ENCODE measurements at places on chromosomes 11 and 22. TPM values are rescaled to one million over a fixed set of nuclear protein-coding genes. Genes with fewer than 3 reads are reported as not detected.

DNA sequence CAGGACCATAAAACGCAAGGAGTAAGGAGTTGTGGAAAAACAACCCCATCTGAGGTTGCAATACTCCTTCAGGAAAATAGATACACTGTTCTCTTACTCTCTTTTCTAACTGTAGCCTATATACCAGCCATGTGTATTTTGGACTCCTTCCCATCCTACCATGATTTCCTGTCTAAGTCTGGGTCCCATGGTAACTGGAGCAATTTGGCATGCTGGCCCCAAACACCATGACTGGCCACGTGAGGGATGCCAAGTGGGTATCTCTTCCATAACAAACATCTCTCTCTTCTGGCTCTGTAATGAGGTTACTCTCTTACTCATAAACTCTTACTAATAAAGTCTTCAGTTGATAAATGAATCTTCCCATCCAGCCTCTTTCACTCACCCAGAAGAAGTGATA, 26.5 kb downstream of the ABTB2 start:
- DNase-seq: no peak

GRCh38 chr11:77063861-77064260, 2.9 kb upstream of the CAPN5 start:
- peak; percentile 38 for DNase-seq

DNA sequence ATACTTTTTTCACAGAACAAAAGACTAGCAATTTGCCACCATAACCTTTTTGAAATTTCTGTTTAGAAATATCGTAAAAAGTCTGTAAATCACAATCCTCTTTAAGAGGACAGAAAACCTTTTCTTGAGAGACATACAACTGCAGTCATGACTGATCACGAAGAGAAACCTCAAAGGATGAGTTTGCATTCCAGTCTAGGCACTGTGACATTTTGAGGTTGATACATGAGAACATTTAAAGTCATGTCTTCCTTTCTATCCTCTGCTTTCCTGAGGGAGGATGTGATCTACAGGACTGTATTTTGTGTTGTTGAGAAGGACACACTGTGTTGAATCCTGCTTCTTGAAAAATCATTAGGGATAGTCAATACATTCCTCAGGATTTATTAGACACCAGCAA, 476.7 kb upstream of the CCDC179 start:
- no peak for DNase-seq

GRCh38 chr22:33167998-33168790, 110.0 kb upstream of the SYN3 start:
- DNase-seq: no peak

DNA sequence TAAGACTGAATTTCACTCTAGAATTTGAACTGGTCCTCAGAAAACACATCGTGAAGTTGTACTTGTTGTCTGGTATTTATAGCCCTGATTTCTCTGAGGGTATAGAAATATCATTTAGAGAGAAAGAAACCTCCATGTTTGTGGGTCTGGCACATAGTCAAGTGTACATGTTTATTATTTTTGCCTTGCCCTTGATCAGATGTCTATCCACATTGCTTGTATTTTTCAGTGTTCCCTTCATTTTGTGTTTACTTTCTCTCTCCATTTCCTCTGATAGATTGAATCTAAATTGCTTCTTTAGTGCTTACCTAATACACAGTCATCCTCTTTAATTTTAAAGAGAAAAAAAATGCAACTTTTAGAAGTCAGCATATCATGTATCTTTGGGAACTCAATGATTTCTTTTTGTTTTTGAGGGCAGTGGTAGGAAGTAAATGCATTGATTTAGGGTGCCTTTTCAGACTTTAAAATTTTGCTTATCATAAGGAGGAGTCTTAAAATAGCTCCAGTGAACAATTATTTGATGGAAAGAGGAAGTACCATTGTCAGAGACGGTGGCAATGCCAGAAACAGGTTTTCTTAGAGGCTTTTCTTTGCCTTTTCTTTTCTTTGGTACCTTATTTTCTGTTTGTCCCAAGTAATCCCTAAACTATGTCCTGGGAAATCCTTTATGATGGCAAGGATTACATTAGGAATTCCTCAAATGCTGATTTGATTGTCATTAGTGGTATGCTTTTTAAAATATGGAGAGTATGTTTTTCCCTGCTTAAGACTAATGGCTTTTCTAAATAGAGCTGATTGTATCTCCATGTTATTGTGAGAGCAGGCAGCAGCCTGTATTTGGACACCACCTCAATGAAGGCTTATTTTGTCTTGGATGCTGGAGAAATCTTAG, 29.8 kb upstream of the TECTA start:
- no peak for DNase-seq

- no peak for DNase-seq
These were observed 123.6 kb upstream of the CADM1 start for GRCh38 chr11:115627666-115628460.

GRCh38 chr11:69402251-69402887, 79.1 kb upstream of the LINC01488 start:
- peak; percentile 56 for DNase-seq

- DNase-seq: no peak
These were observed 103.2 kb downstream of the XKR3 start for GRCh38 chr22:16721961-16722360.

- peak; percentile 87 for DNase-seq
These were observed 41.3 kb downstream of the LRRC32 start for GRCh38 chr11:76629116-76629852.

DNA sequence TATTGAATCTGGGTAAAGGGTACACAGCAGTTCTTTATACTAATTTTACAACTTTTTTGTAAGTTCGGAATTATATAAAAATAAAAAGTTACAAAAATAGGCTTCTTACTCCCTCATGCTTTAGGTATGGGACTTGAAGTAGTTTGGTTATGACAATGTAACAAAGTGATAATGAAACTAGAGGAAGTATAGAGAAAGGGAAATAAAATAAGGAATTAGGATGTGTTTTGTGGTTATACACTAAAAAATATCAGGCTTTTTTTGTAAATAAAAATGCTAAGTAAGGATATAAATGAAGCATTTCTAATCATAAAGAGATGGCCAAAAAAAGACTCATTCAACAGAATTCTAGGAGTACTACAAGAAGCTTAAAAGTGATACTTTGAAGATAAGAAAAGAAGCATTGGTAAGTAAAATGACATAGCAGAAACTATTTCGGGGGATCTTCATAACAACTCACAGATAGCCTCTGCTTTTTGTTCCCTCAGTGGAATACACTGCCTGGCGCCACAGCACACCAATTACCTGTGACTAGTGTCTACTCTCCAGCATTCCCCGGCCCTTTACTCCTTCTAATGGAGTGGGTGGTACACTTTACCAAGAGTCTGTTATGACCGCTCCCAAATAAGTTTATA, 322.7 kb upstream of the PITPNB start:
- DNase-seq: no peak

DNA sequence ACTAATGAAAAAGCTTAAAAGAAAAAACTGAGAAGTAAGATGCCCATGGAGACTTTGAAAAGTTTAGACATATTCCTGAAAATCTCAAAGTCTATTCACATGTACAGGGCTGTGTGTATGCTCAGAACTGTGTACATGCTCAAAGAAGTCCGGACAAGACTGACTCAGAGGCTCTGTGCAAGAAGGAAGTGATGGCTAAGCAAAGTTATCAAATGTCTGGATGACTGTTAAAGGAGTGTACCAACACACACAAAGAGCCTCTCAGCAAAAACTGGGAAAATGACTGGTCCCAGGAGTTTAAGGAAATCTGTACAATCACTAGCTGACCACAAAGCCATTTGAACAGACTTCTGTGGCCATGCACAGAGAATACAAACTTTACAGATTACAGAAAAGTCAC, 33.1 kb upstream of the ARHGAP32 start:
- no peak for DNase-seq

GRCh38 chr22:49826603-49827270, 936 bp downstream of the BRD1 start:
- peak; percentile 89 for DNase-seq

- DNase-seq: peak; percentile 93
These were observed at the start of gene OSBPL5 for GRCh38 chr11:3165152-3165705. OSBPL5 (minus strand) TSS chr11:3165310; CDS start chr11:3129148, 36,162 bp downstream.

DNA sequence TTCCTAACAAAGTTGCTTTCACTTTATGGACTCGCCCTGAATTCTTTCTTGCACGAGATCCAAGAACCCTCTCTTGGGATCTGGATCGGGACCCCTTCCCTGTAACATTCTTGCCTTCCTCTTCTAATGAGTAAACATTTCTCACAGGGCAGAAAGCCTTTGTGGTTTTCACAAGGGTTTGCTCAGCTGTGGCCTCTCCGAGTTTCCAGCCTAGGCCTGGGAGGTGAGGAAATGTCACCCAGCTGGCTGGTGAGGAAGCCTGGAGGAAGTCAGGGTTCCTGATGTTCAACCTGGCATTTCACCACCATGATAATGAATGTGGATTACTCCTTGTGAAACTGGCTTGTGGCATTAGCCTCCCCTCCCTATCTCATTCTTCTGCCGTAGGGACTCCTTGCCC, 224.9 kb downstream of the DSCAML1 start:
- DNase-seq: peak; percentile 25

- DNase-seq: peak; percentile 93
These were observed 15.6 kb upstream of the CYP2R1 start for GRCh38 chr11:14907411-14908213.

- no peak for DNase-seq
These were observed 1165.3 kb downstream of the TBC1D22A start for GRCh38 chr22:47927648-47928210.

- no peak for DNase-seq
These were observed 92.4 kb upstream of the NOX4 start for GRCh38 chr11:89583580-89583979.

DNA sequence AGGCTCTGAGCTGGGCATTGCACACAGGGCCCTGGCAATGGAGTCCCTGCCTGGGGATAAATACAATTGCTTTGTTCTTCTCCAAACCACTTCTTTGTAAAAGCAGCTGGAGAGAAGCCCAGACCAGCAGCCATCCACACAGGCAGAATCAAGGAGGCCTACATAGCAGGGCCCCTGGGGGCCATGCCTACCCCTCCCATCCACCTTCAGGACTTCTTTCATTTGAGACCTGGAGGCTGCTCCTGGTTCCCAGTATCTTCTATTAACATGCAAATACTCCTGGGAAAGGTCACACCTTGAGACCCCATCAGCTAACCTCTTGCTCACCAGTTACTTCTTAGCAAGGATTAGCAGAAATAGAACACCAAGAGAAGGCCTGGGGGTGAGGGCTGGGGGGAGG, 511.1 kb downstream of the SOX6 start:
- DNase-seq: no peak

DNA sequence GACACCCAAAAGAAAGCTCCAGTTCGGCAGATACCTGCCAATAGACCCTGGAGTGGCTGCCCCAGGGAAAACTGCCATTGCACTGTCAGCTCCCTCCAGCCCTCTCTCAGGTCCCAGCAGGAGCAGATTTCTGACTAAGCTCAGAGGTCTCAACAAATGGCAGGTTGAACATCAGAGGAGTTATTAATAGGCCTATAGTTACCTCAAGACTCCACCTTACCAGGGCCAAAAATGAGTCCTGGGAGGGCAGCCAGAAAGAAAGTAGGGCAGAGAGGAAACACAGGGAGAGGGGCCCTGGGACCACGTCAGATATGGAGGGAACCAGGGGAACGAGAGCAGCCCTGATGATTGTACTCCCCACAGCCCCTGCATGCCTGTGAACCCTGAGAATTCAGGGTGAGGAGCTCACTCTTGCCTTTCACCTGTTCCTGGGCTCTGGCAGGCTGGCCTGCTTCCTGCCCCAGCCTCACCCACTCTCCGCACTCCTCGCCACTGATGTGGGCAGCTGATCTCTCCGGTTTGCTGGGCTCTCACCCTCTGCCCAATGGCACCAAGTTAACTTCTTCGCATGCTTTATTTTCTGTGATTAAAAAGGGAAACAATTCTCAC, 4.3 kb upstream of the RGL4 start:
- peak; percentile 41 for DNase-seq

DNA sequence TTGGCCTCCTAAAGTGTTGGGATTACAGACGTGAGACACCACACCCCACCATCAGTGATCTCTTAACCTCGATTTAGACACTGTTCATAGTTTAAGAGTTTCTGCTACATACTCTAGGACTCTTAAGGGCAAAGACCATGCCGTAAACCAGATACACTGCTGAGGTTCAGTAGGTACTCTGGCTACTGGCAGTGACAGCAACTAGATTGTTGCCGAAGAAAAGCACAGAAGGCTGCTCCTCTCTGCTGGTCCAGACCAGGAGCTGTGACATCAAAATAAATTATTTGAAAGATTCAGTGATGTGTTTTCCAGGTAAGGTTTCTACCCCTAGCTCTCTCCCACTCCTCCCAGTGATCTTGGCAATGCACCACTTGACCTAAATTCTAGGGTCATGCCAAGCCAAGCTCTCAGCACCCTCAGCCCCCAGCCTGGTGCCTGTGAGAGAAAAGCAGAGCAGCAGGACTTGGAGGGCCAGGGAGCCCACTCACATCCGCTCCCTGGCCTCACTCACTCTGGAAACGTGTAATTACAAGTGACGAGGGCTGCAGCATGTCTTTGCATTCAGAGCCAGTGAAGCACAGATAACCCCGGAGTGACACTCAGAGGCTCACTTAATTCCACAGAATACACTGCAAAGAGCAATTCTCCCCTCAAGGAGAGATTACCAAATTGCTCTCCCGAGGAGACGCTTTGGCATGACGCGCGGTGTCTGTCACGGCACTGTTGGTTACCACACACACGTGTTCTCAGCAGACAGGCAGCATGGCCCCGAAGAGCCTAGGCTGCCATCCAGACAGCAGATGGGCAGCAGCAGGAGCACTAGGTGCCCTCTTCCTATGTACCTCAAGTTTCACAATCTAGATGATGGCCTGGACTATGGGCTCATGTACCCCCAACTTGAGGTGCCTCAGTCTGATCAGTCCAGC, 96.9 kb upstream of the PITPNB start:
- peak; percentile 81 for DNase-seq

- DNase-seq: no peak
These were observed 205.3 kb downstream of the MN1 start for GRCh38 chr22:27596133-27596870.

GRCh38 chr11:119777940-119778339, 48.9 kb upstream of the NECTIN1 start:
- DNase-seq: peak; percentile 36

GAS2 gene
- 1.5 TPM for total RNA-seq

VSIG10L2 gene
- 0.14 TPM for total RNA-seq

CHRM1 gene
- total RNA-seq: not detected

ABCC8 gene
- total RNA-seq: 3.4 TPM

SEPTIN3 gene
- 0.14 TPM for total RNA-seq

GTSE1 gene
- 0.48 TPM for total RNA-seq

TPBGL gene
- total RNA-seq: 0.46 TPM

FAM180B gene
- total RNA-seq: 3.4 TPM

INPP5J gene
- total RNA-seq: 0.52 TPM

KRTAP5-10 gene
- not detected for total RNA-seq

OR51E1 gene
- 1.0 TPM for total RNA-seq

PRDX5 gene
- total RNA-seq: 82.7 TPM

GDPD5 gene
- 30.1 TPM for total RNA-seq
